Fibroblast of pulmonary artery (primary cell): ENCODE measurements at places on chromosomes 1 and 21.

GRCh38 chr1:181985936-181986906 lies 75.3 kb downstream of the ZNF648 start:
- DNase-seq = no peak

DNA sequence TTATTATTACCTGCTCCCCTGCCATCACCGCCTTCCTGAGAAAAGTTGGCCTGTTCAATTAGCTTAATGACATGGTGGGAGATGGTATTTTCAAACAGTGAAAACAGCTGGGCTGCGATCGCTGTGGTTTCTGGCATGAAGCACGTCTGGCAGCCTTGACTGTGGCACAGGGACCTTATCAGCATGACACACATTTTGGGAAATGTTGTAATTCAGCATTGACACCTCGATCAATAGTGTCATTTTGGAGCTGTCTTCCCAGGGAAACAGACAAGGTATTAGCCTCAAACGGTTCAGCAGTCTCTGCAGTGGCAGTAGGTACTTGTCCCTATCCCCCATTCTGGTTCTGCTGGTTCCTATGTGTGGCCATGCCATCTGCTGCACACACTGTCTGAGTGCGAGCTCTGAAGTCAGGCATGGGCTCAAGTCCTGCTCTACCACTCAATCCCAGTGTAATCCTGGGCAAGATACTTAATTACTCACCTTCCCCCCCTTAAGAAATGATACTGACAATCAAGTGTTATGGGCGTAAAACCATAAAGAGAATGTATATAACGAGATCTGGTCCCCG lies 154.5 kb upstream of the KCND3 start:
- DNase-seq = no peak

DNA sequence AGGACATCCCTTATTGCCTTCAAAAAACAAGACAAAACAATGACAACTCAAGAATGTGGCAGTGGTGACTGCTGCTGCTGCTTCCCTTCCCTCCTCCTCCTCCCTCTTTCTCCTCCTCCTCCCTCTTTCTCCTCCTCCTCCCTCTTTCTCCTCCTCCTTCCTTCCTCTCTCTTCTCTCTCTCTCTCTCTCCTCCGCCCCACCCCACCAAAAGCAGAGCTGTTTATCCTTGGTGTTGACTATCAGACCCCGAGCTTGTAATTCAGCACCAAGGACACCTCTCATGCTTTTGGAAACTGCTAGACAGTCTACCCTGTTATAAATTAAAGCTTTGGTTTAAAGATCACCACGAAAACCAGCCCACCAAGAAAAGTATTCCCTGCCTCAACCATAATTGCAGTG lies 72.4 kb upstream of the IFNAR2 start:
- peak; percentile 24 for DNase-seq

- DNase-seq = peak; percentile 49
These were observed 92.5 kb downstream of the LACTBL1 start for GRCh38 chr1:22880174-22880601.

DNA sequence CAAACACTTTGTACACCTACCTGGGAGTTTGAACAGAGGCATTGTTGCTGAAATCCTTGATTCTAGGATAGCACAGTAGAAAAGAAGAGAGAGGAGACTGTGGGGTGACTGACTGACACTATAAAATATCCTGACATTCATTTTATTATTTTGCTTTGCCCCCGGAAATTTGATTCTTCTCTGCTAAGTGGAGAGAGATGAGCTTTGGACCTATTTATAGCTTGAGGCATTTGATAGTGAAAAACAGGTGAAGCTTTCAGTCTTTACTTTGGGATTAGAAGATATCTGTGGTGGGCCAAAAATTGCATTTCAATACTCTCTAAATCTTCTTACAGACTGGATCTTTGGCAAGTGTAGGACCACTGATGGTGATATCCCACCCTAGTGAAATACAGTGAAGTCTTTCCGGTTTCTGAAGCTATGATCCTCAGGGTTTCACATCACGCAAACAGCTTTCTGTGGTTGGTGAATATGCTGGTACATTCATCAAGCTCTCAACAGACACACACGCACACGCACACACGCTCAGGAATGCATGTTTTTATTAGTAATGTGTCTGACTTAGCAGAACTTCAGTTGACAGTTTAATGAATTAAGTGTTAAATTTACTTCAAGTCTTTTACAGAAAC lies at the start of gene AMPD1:
TSS of gene AMPD1 (minus strand) at position 117 of the 629 bp plus-strand sequence. CDS start at position 42, 75 bp downstream.
- peak; percentile 27 for DNase-seq

- DNase-seq = no peak
These were observed 23.3 kb downstream of the PIP5K1A start for GRCh38 chr1:151221616-151222015.

GRCh38 chr1:22131875-22132486 lies 10.9 kb downstream of the WNT4 start:
- no peak for DNase-seq

DNA sequence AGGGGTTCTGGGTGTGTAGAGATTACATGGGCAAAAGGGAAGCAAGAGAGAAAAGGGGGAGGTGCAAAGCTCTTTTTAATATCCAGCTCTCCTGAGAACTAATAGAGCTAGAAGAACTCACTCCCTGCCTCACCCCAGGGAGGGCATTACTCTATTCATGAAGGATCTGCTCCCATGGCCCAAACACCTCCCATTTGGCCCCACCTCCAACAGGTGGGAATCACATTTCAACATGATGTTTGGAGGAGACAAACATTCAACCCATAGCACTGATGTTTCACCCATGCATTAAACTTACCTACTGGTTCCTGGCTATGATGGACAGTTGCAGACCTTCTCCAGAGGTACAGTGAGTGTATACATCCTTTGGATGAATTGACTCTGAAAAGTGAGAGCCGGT lies 7.3 kb upstream of the JUN start:
- DNase-seq = no peak

GRCh38 chr1:245622332-245623014 lies 467.7 kb downstream of the KIF26B start:
- DNase-seq = no peak

GRCh38 chr1:151606384-151606783 lies 5.5 kb upstream of the SNX27 start:
- peak; percentile 20 for DNase-seq

DNA sequence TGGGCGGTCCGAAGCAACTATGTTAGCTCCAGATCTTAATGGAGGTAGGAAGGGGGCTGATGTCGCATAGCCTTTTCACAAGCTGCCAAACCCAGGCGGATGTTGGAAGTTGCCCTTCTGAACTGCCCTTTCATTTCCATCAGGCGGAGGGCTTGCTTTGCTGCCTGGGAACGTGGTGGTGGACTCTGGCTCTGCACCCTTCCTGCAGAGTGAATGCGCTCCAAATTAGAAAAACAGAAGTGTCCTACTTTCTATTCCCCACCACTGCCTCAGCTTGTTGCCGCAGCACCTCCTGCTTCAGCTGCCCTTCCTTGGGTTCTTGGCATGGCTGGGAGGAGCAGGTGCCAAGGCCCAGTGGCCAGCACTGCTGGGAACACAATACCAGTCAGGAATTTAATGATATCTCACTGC lies 60.6 kb downstream of the AK4 start:
- DNase-seq = no peak

- peak; percentile 20 for DNase-seq
These were observed 86.6 kb downstream of the PTBP2 start for GRCh38 chr1:96808191-96808590.

GRCh38 chr1:85573322-85573721 lies 7.2 kb upstream of the CCN1 start:
- peak; percentile 66 for DNase-seq

GRCh38 chr21:25639551-25640201 lies 618 bp downstream of the JAM2 start:
- DNase-seq = peak; percentile 6

DNA sequence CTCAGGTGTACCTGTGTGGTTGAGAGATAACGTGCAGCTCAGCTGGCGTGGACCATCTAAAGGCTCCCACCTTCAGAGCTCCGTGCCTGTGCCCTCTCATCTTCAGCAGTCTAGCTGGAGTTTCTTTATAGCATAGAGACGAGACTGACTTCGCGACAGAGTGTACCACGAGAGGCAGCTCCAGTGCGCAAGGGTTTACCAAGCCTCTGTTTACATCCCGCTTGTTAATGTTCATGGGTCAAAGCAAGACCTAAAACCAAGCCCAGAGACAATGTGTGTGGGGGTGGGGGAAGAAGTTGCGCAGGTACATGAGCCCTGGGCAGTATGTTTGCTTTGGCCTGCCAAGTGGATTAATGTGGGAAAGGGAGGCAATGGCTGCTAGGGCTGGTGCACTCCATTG lies 15.6 kb downstream of the RHOU start:
- DNase-seq = no peak

GRCh38 chr1:54610601-54611580 lies 12.4 kb downstream of the FAM151A start:
- DNase-seq = no peak

DNA sequence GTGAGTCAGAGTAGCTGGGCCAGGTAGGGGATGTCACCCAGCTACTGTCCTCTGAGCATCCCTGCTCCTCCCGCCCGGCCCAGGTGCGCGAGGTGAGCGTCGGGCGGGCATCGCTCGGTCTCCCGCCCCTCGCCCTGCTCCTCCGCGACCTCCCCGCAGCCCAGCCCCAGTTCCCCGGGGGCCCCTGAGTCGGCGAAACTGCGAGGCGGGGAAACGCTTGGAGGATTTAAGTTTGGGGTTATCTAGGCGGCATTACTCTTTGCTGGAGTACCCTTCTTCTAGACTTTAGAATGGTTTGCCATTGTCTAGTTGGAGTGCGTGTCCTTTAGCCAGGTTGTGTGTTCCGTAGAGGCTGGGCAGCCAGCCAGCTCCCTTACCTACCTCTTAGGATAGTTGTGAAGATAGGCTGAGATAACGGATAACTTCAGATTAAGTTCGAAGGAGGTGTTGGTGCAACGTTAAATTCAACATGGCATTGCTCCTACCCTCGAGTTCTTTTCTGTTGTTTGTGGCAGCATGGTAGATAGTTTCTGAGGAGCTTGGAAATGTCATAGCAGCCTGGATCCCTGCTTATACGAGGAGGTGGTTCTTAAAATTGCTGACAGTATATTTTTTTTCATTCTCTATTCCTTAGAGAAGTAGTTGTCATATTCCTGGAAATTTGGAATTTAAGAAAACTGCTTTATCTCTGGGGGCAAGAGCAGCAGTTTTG lies 697 bp downstream of the AGO3 start:
- no peak for DNase-seq

- no peak for DNase-seq
These were observed 86.9 kb downstream of the GRIK3 start for GRCh38 chr1:36947384-36947783.

GRCh38 chr21:33642896-33643657 lies 776 bp downstream of the ITSN1 start:
- no peak for DNase-seq

DNA sequence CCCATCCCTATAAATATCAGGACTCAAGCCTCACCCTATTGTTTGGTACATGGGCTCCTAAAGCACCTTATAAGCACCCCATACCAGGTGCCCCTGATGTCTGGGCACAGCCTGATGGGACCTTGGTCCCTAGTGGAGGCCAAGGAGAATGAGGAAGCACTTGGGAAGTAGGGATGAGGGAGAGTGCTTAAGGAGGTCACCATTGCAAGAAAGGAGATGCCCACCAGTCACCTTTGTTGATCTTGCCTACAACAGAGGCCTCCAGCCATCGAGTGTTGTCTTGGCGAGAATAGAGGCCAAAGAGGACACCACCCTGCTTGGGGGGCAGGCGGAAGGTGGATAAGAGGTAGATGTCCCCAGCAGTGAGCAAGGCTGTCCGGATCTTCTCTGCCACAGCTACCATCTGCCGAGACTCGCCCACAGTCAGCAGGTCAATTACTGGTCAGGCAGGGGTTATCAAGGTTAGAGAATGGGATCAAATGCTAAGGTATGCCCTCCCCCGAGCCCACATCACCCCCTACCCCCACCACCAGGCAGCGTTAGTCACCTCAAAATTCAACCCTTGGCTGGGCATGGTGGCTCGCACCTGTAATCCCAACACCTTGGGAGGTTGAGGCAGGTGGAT lies 1.6 kb downstream of the THBS3 start:
- DNase-seq = no peak

DNA sequence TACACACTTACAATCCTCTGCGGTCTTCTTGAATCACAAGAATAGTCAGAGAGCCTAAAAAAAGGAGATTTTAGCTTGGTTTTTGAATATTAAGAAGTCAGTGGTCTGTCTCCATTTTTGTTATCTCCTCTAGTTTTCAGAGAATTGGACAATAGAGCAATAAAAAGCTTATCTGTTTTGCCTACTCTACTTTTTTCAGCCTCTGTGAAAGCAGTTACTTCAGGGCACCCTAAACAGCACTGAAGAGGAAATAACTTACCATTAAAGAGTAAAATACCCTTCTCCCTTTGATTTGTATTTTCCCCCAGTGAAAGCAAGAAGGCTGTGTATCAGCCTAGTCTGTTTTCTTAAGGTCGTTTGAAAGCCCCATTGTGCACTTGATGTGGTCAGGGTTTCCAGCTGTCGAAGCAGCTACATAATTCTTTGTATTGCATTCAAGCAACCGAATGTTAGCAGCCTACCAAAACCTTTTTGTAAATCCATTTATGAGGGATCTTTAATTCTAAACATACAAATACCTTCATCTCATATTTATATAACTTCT lies 1.0 kb downstream of the NTMT2 start:
- DNase-seq = no peak

DNA sequence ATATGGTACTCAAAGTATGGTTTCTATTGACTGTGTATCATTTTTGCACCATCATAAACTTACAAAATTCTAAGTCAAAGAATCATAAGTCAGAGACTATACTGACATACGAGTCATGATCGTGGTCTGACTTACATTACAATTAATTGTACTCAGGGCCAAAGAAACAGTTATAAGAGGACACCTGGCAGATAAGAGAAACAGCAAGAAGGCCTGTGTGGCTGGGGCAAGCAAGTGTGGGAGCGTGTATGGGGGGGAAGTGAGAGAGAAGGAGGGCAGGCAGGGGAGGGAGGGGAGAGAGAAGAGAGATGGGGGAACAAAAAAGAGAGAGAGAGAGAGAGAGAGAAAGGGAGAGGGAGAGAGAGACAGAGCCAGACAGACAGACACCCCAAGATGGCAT lies 70.9 kb downstream of the RERE start:
- DNase-seq = no peak
